ENCODE measurements at places on chromosomes 4 and X.

DNA sequence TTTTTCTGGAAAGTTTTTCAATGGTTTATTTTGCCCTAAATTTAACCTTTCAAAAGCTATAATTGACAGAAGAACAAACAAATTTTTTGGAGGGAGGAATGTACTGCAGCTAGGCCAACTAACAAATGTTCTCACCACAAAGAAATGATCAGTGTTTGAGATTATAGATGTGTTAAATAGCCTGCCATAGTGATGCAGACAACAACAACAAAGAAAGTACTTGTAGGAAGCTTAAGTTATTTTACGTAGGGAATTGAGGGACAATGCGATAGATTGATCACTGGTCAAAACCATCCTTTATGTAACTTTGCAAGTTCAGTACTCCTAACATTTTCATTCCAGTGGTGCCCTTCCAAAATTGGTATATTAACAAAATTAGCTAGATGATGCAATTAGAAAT is 340.4 kb downstream of the SH3BGRL start:
- no peak for DNase-seq
- no peaks in the 10 kb centered on the region for H3K27me3 ChIP-seq
- H3K4me1 ChIP-seq, result no peaks in the 10 kb centered on the region
- H3K4me3 ChIP-seq, result no peak overlapping the region
- H3K27ac ChIP-seq, result no peak overlapping the region

DNA sequence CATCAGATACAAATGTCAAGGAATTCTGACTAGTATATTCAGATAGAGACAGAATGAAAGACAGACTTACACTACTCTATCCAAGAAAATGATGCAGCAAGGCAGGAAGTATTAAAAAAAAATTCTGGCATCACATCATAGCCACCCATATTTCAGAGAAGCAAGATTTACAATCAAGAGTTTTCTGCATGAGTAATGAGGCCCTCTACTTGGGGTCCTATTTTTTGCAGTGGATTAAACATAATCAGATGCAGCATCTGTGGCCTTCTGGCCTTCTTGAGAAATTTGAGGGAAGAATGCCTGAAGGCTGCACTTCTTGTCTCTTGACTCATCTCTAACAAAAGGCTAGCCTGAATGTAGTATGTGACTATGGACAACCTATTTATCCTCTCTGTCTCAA is 48.2 kb upstream of the SLIT2 start:
- no peak overlapping the region for H3K4me3 ChIP-seq
- H3K36me3 ChIP-seq, result no peaks in the 10 kb centered on the region
- no peak overlapping the region for H3K27ac ChIP-seq
- H3K27me3 ChIP-seq, result no peaks in the 10 kb centered on the region
- DNase-seq, result no peak
- peaks cover 2% of the 10 kb centered on the region for H3K4me1 ChIP-seq

DNA sequence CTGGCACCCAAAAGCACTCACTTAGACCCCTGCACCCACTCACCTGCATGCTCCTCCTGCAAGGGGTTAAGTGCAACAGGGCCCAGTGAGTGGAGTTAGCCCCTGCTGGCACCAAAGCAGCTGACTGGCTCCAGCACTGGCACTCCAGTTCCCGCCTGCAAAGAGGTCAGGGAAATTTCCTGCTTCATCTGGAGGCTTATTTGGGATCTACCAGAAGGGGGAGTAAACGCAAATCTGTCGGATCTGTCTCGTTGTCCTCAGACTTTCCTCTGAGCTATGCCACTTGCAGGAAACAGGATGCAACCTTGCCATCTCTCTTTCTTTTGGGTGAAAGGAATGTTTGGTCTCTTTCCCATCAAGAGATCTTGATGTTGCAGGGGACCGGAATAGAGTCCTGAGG is 435.6 kb downstream of the PCDH10 start:
- H3K27me3 ChIP-seq, result no peaks in the 10 kb centered on the region
- no peak overlapping the region for H3K4me3 ChIP-seq
- no peak overlapping the region for H3K27ac ChIP-seq

DNA sequence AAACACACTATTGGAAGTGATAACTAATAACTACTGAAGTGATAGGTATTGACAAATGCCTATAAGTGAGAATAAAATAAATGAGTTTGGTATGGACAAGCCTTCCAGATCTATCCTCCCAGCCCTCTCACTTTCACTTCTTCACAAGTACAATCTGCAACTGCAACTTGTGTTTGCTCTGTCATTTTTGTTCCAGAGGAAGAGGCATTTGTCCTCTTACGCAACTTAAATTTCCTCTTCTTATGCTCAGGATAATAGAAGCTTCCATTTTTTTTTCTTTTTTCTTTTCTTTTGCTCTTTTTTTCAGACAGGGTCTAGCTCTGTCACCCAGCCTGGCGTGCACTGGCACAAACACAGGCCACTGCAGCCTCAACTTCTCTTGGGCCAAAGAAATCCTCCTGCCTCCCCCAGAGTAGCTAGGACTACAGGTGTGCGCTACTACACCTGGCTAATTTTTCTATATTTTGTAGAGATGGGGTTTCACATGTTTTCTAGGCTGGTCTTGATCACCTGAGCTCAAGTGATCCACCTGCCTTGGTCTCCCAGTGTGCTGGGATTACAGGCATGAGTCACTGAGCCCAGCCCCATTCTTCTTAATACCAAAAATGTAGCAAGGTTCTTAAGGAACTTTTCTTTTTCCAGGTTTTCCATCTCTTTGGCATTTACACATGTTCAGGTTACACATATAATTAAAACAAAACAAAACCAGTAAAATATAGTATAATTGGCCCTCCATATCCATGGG is 73.1 kb downstream of the PDGFC start:
- H3K4me3 ChIP-seq, result no peak overlapping the region
- peaks cover 18% of the 10 kb centered on the region for H3K4me1 ChIP-seq
- peaks cover 3% of the 10 kb centered on the region for H3K36me3 ChIP-seq
- no peaks in the 10 kb centered on the region for H3K27me3 ChIP-seq

DNA sequence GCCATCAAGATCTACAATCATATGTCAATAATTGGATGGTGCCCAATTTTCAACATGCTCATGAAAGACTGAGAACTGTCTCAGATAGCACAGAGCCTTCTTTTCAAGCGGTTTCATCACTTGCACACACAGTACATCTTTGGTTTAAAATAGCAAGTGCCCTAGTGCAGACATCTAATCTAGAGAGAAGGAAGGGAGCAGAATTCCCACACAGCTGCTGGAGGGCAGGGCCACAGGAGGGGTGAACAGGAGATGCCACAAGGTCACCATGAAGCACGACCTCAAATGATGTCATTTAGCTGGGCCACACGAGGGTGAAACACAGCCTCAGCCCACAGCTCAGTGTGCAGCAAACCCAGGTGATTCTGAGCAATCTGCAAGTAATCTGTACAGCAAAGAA is 24.3 kb downstream of the LEF1 start:
- H3K27me3 ChIP-seq, result no peaks in the 10 kb centered on the region
- H3K4me1 ChIP-seq, result peaks cover 45% of the 10 kb centered on the region
- H3K36me3 ChIP-seq, result peaks cover 6% of the 10 kb centered on the region
- no peak overlapping the region for H3K4me3 ChIP-seq

DNA sequence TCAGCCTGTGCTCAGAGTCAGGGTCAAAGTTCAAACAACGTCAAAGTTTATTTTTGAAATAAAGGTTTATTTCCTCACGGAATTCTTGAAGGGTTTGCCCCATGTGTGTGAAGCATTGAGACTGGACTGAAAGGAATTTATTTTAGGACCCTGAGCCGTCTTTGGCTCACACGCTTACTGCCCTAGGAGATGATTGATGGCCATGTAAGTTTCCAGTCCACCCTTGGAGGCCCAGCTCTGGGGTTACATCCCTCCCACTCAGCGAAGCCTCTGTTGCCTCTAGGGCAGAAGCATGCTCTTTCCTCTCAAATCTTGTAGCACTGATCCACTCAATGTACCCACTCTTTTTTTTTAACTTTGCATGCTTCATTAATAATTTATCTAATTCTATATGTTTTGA is 4.5 kb upstream of the NHSL2 start:
- DNase-seq, result no peak
- no peaks in the 10 kb centered on the region for H3K36me3 ChIP-seq
- H3K4me3 ChIP-seq, result no peak overlapping the region
- H3K27ac ChIP-seq, result no peak overlapping the region

DNA sequence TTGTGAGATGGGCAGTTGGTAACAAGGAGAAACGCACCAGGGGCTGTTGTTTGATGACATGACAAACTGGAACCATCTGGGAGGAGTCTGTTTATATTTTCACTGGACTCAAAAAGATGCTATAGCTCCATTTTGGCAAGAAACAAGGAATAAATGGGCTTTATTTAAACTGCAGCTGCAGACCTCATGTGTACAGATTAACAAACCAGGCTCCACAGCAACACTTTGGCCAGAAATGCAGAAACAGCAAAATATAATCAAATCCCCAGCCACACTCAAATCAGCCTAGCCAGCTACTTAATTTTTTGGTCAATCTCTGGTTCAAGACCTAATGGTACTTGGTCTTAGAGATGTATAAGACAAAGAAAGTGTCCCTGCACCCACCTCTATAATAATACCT is 52.7 kb downstream of the ASB9 start:
- no peak overlapping the region for H3K27ac ChIP-seq
- no peak overlapping the region for H3K4me3 ChIP-seq
- H3K36me3 ChIP-seq, result no peaks in the 10 kb centered on the region
- no peaks in the 10 kb centered on the region for H3K27me3 ChIP-seq
- no peak for DNase-seq

- DNase-seq, result no peak
- no peaks in the 10 kb centered on the region for H3K4me1 ChIP-seq
- H3K4me3 ChIP-seq, result no peak overlapping the region
- H3K27ac ChIP-seq, result no peak overlapping the region
Observed at GRCh38 chrX:119343856-119344255, 55.3 kb upstream of the SLC25A43 start.

GRCh38 chrX:19049110-19049509 is 65.2 kb upstream of the PHKA2 start:
- DNase-seq, result no peak
- H3K4me3 ChIP-seq, result no peak overlapping the region

DNA sequence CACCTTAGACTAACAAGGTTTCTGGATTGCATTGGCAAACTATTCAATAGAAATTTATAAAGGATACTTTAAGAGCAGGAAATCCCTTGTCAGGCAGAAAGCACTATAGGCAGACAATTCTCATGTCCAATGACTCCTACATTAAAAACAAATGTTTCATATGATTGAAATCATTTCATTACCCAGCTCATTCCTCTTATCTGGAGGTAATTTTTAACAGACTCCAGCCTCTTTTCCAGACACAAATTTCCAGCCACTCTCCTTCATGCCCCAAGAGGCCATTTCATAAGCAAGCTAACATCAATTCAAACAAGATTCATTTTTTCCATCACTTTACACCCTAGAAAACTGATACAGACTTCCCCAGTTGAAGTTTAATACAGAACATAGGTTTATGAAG is 495.1 kb upstream of the FRG1 start:
- no peak overlapping the region for H3K4me3 ChIP-seq
- H3K36me3 ChIP-seq, result no peaks in the 10 kb centered on the region
- no peak for DNase-seq

GRCh38 chr4:153535772-153536513 is 69.8 kb downstream of the TMEM131L start:
- no peaks in the 10 kb centered on the region for H3K36me3 ChIP-seq
- H3K4me1 ChIP-seq, result peaks cover 13% of the 10 kb centered on the region
- H3K27me3 ChIP-seq, result no peaks in the 10 kb centered on the region
- no peak overlapping the region for H3K4me3 ChIP-seq

- H3K27me3 ChIP-seq, result peaks cover 8% of the 10 kb centered on the region
- no peak for DNase-seq
- no peak overlapping the region for H3K4me3 ChIP-seq
- H3K36me3 ChIP-seq, result no peaks in the 10 kb centered on the region
- no peak overlapping the region for H3K27ac ChIP-seq
- peaks cover 9% of the 10 kb centered on the region for H3K4me1 ChIP-seq
Observed at GRCh38 chr4:95107635-95108034, 349.9 kb downstream of the BMPR1B start.

GRCh38 chr4:24862073-24862751 is 50.6 kb downstream of the CCDC149 start:
- peaks cover 18% of the 10 kb centered on the region for H3K4me1 ChIP-seq
- H3K36me3 ChIP-seq, result peaks cover 53% of the 10 kb centered on the region
- no peak for DNase-seq

DNA sequence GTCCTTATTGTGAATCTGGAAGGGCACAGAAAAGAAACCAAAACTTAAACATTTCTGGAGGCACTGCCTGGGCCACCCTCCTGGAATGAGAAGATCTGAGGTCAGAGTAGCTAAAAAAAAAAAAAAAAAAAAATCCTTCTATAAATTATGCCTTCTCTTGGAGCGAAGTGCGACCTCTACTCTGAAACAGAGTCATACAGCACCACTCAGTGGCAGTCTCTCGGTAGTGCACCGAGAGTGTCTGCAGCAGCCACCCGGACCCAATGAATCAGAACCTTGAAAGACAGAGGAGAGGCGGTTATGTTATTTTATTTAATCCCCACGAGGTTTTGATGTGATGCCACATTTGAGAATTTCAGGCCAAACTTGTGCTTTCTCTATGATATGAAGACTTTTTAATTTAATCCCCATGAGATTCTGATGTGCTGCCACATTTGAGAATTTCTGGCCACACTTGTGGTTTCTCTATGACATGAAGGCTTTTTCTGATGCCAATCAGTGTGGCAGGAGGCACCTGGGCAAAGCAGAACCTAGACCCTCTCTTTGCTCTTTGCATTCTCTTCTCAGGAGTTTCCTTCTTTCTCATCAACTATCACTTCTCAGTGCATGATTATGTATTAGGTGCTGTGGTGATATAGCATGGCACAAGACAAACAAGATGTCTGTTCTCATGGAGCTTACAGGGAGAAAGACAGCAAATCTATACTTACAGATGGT is 5.6 kb upstream of the CT47C1 start:
- peaks cover 9% of the 10 kb centered on the region for H3K4me1 ChIP-seq
- H3K36me3 ChIP-seq, result no peaks in the 10 kb centered on the region
- no peak for DNase-seq
- H3K4me3 ChIP-seq, result no peak overlapping the region
- H3K27me3 ChIP-seq, result no peaks in the 10 kb centered on the region

- no peak for DNase-seq
- peaks cover 24% of the 10 kb centered on the region for H3K4me1 ChIP-seq
- H3K4me3 ChIP-seq, result no peak overlapping the region
- no peaks in the 10 kb centered on the region for H3K36me3 ChIP-seq
Observed at GRCh38 chr4:139843641-139844040, 178.0 kb downstream of the MGST2 start.

GRCh38 chr4:52299120-52299519 is 248.0 kb downstream of the SPATA18 start:
- no peak for DNase-seq
- no peaks in the 10 kb centered on the region for H3K27me3 ChIP-seq
- H3K36me3 ChIP-seq, result no peaks in the 10 kb centered on the region
- no peaks in the 10 kb centered on the region for H3K4me1 ChIP-seq
- no peak overlapping the region for H3K27ac ChIP-seq
- no peak overlapping the region for H3K4me3 ChIP-seq

DNA sequence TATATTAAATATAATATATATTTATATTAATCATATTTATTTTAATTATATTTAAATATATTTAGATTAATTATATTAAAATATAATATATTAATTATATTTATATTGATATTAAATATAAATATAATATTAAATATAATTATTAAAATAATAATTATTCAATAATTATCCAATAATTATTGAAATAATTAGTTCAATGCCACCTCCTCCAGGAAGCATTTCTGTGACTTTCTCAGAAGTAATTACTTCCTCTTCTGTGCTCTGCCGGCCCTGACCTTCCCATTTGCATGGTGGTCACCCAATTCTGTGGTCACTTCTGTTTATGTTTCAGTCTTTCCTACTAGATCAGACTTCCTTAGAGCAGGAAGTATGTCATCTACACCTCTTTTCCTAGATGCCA is 45.8 kb downstream of the EVC2 start:
- no peak overlapping the region for H3K27ac ChIP-seq
- no peak for DNase-seq
- no peak overlapping the region for H3K4me3 ChIP-seq
- peaks cover 1% of the 10 kb centered on the region for H3K4me1 ChIP-seq

- DNase-seq, result no peak
- no peak overlapping the region for H3K4me3 ChIP-seq
Observed at GRCh38 chr4:15673337-15673736, 8.3 kb upstream of the FAM200B start.
